ENCODE measurements at places on chromosomes 6 and 20.

DNA sequence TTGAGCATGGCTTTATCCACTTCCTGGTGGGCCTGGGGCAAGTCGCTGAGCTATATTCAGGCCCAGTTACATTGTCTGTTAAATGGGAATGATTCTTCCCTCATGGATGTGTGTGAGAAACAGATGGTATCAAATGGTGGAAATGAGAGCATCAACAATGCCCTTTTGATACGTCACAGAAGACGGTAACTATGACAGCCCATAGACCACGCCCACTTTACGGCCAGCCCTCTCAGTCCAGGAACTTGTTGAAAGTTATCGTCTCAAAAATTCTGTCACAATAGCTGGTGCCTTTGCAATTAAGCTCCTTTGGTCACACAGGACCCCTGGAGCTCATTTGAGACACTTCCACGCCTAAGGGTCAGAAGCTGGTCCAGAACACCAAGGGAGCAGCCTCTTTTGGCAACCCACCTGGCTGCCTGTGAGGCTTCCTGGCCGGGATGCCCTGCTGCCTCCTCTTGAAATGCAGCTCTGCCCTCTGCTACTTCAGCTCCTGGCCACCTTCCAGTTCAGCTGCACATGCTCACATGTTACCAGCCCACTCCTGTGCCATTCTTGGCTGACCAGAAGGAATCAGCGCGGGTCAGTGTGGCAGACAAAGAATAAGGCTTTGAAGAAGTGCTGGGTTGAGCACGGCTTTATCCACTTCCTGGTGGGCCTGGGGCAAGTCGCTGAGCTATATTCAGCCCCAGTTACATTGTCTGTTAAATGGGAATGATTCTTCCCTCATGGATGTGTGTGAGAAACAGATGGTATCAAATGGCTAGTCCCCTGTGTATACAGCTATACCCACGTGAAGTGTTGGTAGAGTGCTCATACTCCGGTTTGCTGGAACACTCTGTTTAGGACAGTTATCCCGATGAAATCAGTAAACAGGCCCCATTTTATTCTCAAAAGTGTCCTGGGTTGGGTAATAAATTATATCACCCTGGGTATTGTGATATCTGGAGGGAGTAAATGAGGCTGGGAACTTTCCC is 199.2 kb upstream of the SUPT3H start:
- DNase-seq = no peak

- DNase-seq = no peak
These were observed 34.1 kb upstream of the BAG2 start for GRCh38 chr6:57138026-57138425.

GRCh38 chr20:44167736-44168135 is 19.3 kb downstream of the JPH2 start:
- DNase-seq = no peak

- DNase-seq = no peak
These were observed 119.7 kb upstream of the HDAC2 start for GRCh38 chr6:114090626-114091025.

DNA sequence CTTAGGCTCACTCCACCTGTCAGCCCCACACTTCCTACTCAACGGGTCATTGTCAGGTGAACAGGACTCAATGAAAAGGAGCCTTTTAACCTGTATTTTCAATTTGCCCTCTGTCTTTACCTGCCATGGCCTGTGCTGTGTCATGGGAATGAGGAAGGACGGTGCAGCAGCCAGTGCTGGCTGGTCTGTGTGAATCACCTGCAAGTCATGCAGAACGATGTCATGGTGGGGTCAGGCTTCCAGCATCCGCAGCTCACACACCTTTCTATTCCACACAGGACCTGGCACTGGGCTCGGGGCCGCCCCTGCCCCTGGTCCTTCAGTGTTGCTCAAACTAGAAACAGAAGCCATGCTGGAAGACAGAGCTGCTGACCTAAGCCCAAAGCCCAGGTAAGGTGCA is 188.7 kb upstream of the GMDS start:
- DNase-seq = no peak

DNA sequence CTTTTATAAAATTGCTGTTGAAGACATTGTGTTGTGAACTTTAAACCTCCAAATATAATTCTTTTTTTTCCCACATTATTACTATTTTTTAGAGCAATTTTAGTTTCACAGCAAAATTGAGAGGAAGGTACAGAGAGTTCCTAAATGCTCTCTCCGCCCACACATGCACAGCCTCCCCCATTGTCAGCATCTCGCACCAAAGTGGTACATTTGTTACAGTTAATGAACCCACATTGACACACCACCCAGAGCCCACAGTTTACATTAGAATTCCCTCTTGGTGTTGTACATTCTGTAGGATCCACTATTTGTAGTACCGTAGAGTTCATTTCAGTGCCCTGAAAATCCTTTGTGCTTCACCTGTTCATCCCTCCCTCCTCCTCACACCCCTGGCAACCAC is 33.8 kb downstream of the TMEM181 start:
- DNase-seq = no peak

GRCh38 chr6:129744201-129744879 is 34.4 kb upstream of the ARHGAP18 start:
- no peak for DNase-seq

DNA sequence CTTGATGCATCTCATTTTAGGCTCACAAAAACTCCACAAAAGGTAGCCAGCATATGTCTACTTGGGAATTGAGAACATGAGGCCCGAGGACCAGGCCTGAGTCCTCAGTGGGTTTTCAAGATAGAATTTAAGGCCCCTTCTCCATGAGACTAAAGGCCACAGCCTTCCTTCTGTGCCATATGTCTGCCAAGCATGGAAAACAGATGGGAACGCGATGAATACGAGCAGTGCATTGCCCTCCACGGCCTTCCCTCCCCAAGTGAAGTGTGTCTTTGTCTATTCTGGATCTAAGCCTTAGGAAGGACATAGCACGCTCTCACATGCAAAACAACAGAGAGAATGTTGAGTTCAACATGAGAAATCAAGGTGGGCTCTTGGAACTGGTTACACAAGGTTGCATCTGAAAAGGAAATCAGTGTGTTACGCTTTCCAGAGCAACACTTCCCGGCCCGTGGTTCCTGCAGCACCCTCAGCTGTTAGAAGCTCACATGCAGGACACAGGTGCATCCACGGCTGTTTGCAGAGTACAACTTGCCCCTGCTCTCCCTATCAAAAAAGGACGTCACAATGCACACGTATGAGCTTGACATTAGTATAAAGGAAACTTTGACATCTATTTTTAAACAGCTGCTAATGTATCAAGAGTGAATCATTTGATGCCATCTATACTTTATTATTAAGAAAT is 229.9 kb downstream of the NRN1 start:
- DNase-seq = no peak

DNA sequence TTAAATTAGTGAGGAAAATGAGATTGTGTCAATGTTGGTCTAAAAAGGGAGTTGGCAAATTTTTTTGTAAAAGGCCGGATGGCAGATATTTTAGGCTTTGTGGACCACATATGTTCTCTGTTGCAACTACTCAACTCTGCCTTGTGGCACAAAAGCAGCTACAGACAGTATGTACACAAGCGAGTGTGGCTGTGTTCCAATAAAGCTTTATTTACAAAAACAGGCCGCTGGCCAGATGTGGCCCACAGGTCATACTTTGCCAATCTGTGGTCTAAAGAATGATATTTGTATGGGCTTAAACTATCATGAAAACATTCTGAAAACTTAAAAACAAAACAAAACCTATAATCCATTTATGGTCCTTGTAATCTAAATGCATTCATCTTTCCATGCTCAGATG is 228.3 kb downstream of the CLIC5 start:
- no peak for DNase-seq

DNA sequence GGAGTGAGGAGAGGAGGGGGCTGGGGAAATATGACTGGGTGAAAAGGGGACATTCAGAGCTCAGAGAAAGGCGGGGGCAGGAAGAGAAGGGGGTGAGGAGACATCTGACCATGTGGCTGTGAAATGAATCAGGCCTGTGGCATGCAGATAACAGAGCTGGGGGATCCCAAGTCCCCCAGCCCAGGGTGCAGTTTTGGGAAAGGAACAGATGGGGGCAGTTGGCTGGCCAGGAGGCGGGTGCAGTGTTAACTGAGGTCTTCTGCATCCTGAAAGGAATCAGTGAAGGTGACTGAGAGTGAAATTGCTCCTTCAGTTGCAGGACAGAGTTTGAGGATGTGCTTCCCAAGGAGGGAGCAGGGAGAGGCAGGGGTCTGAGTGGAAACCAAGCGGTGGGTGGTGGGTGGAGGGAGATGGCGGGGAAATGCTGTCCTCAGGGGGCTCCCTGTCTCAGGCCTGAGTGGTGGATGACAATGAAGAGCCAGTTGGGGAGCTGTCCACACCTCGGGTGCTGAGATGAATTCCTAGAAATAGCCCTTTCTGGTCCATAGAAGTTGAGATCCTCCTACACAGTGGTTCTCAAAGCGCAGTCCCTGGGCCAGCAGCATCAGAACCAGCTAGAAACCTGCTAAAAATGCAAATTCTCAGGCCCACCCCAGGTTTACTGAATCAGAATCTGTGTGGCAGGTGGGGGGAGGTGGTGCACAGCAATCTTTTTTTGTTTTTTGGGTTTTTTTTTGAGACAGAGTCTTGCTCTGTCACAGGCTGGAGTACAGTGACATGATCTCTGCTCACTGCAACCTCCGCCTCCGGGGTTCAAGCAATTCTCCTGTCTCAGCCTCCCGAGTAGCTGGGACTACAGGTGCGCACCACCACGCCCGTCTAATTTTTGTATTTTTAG is 26.0 kb upstream of the CCDC167 start:
- no peak for DNase-seq

- DNase-seq = no peak
These were observed 420.6 kb upstream of the MMS22L start for GRCh38 chr6:97703661-97704060.

- DNase-seq = no peak
These were observed 25.1 kb downstream of the HCK start for GRCh38 chr20:32077190-32077589.

DNA sequence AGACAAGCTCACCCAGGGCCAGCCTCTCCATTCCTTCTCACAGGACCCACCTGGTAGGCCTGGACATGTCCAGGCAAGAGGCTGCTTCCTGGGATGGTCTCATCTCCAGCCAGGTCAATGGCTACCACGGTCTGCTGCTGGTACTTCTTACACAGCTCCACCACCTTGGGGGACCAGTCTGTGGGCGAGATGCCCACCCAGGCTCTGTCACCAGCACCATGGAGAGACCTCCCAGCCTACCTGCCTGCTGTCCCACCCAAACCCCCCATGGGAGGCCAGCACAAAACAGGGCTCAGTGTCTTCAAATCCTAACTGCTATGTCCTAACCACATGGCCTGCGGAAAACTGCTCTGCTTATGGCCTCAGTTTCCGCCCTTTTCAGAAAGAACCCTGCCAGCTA is 27.3 kb downstream of the ADA start:
- DNase-seq = no peak

GRCh38 chr20:46551522-46552381 is 1.3 kb upstream of the OCSTAMP start:
- no peak for DNase-seq

- no peak for DNase-seq
These were observed 79.7 kb upstream of the FYN start for GRCh38 chr6:111952821-111953540.

- no peak for DNase-seq
These were observed 376.7 kb upstream of the CITED2 start for GRCh38 chr6:139751179-139751578.

DNA sequence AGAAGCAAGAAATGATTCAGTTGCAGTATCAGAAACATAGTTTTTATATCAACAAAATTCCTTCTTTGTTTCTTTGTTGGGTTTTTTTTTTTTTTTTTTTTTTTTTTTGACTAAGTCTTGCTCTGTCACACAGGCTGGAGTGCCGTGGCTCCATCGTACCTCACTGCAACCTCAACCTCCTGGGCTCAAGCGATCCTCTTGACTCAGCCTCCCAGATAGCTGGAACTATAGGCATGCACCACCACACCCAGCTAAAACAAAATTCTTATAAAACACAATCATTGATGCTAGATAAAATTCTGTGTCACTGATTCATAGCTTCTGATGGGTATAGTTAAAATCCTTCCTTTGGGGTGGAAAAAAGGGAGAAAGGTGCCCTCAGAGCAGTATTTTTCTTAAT is 110.3 kb upstream of the TNFAIP3 start:
- DNase-seq = no peak

Data from iPS DF 6.9 (cell line).